Left cardiac atrium (tissue), 4 donors: ENCODE measurements at places on chromosomes 6 and 20. TPM values are rescaled to one million over a fixed set of nuclear protein-coding genes. Genes with fewer than 3 reads are reported as not detected.
A peak's percentile ranks its signal among the peaks of the same experiment; 100 is the strongest.

Gene PI16
- 47.0 TPM for total RNA-seq

GRCh38 chr20:15248618-15249395, 911.4 kb upstream of the FLRT3 start:
- no peak for DNase-seq

GRCh38 chr6:168713839-168714238, 272.9 kb downstream of the SMOC2 start:
- DNase-seq, result no peak

GRCh38 chr6:148835920-148836441, 89.2 kb downstream of the UST start:
- no peak for DNase-seq

Gene GTSF1L
- total RNA-seq, result not detected

Gene PRR18
- 0.26 TPM for total RNA-seq

- DNase-seq, result peak; percentile 55
These were observed 36.0 kb upstream of the SMIM29 start for GRCh38 chr6:34284563-34285447.

DNA sequence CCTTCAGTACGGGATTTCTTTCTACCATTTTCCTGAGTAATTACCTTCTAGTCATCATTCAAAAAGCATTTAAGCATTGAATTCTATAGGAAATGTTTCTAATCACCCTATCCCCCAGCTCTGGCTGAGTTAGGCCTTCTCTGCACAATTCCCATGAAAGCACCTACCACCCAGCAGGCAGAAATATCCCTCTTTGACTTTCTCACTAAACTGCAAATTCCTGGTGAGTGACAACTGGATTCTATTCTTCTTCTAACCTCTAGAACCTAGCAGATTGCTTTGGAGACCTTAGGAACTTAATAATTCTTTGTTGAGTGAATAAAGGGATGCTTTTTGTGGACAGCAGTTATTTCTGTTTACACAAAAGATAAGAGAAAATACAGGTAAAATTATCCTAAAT, 328.7 kb downstream of the LAMA2 start:
- no peak for DNase-seq

Gene SIRPB2
- total RNA-seq, result 5.4 TPM

DNA sequence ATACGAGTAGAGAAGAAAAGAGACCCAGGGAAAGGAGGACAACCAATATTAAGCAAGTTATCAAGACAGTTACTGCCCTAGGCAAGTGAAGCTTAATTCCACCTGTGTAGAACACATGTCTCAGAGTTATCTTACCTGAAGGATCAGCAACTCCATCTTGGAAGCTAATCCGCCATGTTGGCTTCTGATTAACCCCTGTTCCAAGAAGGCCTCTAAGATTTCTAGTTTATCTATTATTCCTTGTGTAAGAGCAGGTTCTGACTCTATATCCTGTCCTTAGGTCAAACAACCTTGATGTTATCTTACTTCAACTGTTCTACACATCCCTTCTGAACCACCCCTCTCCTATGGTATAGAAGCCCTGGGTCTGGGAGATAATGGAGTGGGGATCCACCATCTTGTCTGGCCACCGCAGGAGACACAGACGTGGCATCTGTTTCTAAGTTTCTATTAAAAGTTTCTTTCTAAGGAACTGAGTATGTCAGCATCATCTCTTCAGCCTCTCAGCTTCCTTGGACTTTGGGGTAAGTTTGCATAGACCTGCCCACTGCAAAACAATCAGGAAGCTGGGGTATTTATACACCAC, 27.7 kb upstream of the PTPN1 start:
- no peak for DNase-seq

GRCh38 chr6:98560841-98561240, 273.5 kb upstream of the POU3F2 start:
- no peak for DNase-seq

DNA sequence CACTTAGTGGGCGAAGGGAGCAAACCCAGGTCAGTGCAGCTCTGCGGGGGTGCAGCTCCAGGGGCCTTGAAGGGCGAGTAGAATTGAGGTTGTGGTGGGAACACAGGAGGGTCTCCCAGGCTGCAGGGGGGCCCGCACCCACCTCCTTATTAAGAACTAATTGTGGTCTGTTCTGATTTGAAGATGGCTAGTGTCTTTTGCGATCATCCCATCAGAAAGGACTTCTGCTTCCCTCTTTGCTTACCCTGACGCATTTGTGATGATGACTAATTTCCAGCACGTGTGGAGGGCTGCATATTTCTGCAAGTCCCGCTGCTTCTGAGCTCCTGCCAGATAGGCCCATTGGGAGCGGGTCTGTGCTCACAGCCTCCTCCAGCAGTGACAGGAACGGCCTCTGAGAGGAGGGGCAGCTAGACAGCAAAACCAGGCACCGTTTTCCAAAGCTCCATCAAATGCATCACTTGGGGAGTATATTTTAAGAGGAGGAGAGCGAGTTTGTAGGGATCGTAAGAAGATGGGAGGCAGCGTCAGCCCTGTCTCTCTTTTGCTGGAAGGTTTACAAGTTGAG, 268.9 kb downstream of the CDH4 start:
- DNase-seq, result no peak

Gene PRND
- not detected for total RNA-seq
